ENCODE measurements at places on chromosomes 12 and 14. TPM values are rescaled to one million over a fixed set of nuclear protein-coding genes. Genes with fewer than 3 reads are reported as not detected.

Gene CMTM5
- not detected for total RNA-seq

Gene PTPRR
- 0.44 TPM for total RNA-seq

Gene ENDOU
- total RNA-seq = not detected

Gene PLCZ1
- total RNA-seq = not detected

Gene PRB2
- not detected for total RNA-seq

Gene GRIP1
- total RNA-seq = not detected

Gene KRT81
- 2.2 TPM for total RNA-seq

Gene MRPS35
- 78.8 TPM for total RNA-seq

Gene RPAP3
- total RNA-seq = 18.1 TPM

Gene RDH12
- total RNA-seq = 0.20 TPM

Gene TEX52
- total RNA-seq = not detected

Gene ATG2B
- total RNA-seq = 3.1 TPM

Gene KLRB1
- total RNA-seq = not detected

Gene ACOT4
- 0.76 TPM for total RNA-seq

Gene PPM1H
- total RNA-seq = 4.0 TPM

Gene APOF
- not detected for total RNA-seq

Gene KRT85
- not detected for total RNA-seq

Gene CATSPERB
- not detected for total RNA-seq

Gene KCNC2
- total RNA-seq = not detected

Gene ADSS1
- total RNA-seq = 4.2 TPM

Gene TBC1D30
- total RNA-seq = 0.20 TPM

Gene CEP290
- total RNA-seq = 7.1 TPM

Gene TAS2R20
- not detected for total RNA-seq

Gene KLHL33
- total RNA-seq = not detected

Gene SERPINA6
- total RNA-seq = not detected

Gene MYF5
- not detected for total RNA-seq

Gene TPPP2
- not detected for total RNA-seq

Gene CLEC9A
- total RNA-seq = not detected

Gene WDHD1
- total RNA-seq = 5.2 TPM

Gene DENND5B
- 8.7 TPM for total RNA-seq

Gene PLEK2
- 2.2 TPM for total RNA-seq

Gene AMN
- total RNA-seq = not detected

Gene WNT1
- total RNA-seq = not detected

Gene SELPLG
- 2.5 TPM for total RNA-seq

Gene PIK3C2G
- total RNA-seq = not detected

Gene SRGAP1
- total RNA-seq = 0.81 TPM

Gene TAS2R7
- total RNA-seq = not detected

Gene IFI27
- 109 TPM for total RNA-seq

Gene PPP1CC
- 118 TPM for total RNA-seq

Gene PFDN5
- total RNA-seq = 629 TPM

All from MG63 (cell line).